ENCODE measurements at places on chromosomes 4 and X.

GRCh38 chr4:80909938-80910337 is 120.6 kb upstream of the BMP3 start:
- DNase-seq = no peak

DNA sequence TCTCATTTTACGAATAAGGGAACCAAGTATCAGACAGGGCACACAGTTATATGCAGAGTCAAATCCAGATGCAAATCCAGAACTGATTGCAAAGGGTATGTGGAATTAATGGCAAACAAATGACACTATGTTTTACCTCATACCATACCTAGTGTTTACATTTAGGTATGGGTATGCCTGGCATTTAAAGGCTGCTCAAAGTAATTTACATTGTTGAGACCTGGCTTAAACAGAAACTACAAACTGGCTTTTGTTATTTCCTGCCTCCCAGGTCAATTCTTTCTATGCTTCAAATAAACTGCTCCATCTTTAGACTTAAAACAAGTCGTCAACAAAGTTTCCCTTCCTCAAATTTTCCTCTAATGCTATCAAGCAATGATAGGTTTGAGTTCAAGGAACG is 33.7 kb downstream of the ANKRD17 start:
- DNase-seq = no peak

GRCh38 chr4:37486166-37486565 is 200.0 kb downstream of the RELL1 start:
- no peak for DNase-seq

DNA sequence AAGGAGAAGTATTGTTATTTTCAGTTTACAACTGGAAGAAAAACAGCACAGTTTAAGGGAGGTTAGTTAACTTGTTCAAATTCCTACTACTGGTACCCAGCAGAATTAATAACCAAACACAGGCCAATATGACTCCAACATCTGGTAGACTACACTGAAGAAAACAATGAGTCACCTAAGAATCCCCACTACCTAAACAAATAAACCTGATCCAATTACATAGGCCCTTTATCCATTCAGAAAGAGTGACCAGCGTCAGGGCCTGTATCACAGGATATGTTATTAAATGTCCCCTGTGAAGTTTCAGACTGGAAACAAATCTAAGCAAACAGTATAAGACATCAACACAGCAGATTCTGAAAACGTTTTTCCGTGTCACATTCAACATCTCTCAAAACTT is 492.5 kb upstream of the INTU start:
- DNase-seq = peak; percentile 3

DNA sequence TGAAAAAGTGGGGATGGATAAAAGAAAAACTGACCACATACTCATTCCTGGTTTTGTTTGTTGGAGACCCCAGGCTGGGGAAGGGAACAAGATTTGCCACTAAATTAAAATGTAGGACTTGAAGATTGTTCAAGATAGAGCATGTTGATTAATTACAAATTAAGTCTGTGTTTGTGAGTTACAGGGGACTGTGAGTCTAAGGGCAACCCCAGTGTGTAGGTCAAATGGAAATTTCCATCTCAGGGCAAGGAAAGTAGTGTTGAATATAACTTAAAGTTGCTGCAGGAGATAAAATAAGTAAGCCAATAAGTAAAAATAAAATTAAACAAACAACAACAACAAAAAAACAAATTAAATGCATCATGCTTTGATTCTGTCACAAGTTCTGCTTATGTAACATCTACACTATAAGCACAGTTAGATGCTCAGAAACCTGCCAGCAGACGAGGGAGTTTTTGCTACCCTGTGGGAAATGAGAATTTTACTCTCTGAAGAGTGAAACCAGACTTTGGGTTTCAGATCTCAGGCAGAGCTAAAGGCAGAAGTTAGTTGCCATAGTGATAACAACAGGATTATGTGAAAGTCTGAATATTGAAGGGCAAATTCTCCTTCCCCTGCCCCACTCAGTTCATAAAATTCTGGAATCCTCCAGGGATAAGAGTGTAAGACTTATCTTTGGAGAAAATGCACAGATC is 352.3 kb downstream of the GRXCR1 start:
- no peak for DNase-seq

GRCh38 chr4:139282721-139283075 is 2.7 kb upstream of the MGARP start:
- no peak for DNase-seq

GRCh38 chr4:119627267-119628255 is 1.0 kb downstream of the PDE5A start:
- DNase-seq = peak; percentile 72

DNA sequence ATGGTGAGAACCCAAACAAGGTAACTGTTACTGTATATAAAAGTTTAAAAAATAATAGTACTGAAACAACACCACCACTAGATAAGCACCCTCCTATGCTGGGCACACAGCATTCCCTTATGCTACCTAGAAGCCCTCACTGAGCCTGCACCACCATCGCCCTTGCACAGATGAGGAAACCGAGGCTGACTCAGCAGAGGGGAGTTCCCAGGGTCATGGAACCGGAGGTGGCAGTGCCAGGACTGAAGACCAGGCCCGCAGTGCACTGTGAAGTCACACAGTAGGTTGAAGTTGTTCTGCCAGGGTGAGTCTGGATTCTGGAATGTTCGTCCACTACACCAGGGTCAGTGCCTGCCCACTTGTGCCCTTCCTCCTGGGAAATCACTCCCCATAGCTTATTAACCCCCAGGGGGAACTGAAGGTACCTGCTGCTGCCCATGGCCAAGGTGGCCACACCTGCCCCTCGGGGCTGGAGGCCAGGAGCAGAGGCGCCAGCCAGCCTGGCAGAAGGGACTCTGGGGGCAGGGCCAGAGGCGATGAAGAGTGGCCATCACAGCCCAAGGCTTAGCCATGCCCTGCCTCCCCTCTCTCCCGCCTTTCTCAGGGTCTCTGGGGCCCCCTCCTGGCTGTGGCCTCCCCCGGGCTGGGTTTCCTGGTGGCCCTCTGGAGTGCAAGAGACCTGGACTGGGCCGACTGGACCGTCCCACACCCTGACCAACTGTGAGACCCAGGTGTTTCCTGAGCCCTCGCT is 15.1 kb upstream of the ABLIM2 start:
- DNase-seq = no peak

DNA sequence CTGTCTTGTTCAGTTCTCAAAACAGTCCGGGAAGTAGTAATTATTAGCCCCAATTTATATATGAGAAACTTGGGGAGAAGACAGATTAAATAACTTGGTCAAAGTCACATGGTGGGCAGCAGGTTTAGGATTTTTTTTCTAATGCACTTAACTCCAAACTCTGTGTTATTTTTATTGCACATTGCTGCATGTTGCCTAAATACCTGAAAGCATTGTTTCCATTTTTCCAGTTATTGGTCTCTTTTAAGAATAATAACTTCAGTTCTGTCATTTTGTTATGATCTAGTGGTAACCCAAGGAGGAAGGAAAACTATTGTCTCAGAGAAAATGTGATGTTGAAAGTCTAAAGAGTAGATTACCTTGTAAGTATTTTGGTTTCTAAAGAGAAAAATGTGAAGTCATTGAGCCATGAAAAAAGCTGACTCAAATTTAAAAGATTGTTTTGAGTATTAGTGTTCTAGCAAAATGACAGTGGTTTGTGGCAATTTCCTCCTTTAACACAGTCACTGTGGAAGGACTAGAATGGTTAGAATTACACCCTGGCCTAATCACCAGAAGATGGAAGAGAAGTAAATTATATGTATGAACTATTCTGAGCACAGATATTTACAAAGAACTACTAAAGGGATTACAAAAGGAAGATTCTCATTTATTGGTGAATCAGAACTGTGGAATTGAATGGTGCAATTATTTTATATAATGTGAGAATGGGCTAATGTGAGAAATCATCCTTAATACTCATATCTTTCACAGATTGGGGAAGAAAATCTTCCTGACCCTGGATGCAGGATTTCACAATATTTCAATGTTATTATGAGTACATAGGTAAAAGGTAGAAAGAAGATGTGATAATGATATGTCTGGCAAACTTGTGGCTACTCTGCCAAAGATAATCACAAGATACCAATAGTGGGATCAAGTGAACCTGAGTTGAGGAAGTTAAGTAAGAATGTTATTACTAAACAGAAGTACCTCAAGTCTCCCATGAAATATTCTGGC is 21.7 kb upstream of the CXCL8 start:
- no peak for DNase-seq

DNA sequence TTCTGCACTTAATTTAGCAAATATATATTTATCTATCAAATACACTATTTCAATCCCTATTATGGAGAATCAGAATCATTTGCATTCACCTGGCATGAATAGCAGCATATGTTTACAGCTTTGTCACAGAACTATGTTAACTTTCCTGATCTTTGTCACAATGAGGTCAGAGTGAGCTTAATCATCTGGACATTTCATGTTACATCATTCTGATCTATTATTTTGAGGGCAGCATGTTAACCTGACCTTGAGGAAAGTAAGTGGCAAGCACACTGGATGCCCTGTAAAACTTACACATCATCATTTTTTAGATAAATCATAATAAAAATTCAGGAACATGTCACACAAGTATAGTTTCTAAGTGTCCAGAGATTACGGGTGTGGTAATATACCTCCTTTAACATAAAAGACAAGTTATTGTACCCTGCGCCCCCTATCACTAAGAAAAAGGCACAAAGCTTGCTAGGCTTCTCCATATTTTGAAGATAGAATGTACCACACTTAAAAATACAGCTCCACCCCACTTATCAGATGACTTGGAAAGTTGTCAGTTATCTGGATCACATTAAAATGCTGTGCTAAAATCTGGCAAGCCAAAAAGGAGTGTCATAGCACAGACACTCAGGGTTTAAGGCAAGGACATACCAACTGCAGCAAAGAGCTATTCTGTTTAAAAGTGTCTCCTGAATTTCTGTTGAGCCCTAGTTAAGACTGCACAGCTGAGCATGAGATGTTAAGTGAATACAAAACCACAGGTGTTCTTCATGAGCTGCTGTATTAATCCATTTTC is 182.7 kb upstream of the FAT4 start:
- no peak for DNase-seq

GRCh38 chrX:10986616-10987015 is 124.5 kb upstream of the HCCS start:
- DNase-seq = no peak

GRCh38 chrX:40283981-40284380 is 186.2 kb upstream of the BCOR start:
- no peak for DNase-seq

DNA sequence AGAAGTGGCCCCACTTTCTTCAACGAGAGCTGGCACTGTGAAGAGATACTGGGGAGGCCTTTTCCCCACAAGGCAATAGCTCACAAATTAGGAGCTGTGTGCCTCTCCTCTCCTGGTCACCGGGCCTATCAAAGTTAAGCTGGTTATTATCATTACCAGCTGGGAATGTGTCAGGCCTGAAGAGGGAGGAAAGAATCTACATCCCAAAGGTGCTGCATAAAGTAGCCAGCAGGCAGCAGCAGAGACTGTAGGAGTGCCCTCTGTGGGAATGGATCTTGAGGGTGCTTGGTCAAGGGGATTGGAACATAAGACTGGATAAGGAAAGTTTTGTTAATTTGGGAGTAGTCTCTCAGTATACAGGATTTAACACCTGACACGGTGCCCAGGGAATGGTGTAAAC is 9.1 kb upstream of the TMPRSS11D start:
- no peak for DNase-seq

- DNase-seq = no peak
Measured at GRCh38 chrX:22365460-22365859, 92.7 kb downstream of the CBLL2 start.

DNA sequence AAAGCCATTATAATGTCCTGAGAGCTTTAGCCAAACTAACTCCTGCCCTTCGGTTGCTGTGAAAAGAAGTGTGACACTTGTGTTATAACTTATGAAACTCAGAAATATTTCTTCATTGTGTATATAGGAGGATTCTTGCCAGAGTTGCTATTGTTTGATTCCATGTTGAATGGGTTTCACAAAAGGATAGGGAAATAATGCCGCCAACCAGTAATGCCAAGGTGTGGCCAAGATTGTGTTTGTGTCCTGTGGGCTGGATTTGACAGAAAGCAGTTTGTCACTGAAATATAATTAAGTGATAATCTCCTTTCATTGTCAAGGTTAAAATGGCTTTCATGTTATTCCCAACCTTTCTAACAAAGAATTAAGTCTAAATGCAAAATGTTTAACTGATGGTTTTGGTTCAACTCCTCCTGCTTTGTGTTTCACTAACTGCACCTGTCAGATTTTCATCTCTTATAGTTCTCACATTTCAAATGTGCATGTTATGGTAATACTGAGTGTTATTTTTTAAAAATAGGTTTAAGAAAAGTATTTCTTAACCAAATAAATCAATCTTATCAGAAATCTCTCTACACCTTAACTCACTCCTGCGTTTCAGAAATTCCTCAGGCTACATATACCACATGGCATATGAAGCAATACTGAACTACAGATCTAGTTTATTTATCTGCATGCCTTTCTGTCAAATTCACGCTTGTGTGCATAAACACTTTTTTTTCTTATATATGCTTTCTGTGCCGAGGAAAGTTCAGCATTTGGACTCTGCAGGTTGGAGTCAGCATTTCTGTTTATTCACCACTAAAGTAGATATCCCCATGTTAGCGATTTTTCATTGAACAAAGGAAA is at the start of gene CLDN22:
Gene CLDN22 (minus strand): TSS at position 66 of the 849 bp plus-strand sequence. CDS start 58 bp downstream, at position 8.
- no peak for DNase-seq

DNA sequence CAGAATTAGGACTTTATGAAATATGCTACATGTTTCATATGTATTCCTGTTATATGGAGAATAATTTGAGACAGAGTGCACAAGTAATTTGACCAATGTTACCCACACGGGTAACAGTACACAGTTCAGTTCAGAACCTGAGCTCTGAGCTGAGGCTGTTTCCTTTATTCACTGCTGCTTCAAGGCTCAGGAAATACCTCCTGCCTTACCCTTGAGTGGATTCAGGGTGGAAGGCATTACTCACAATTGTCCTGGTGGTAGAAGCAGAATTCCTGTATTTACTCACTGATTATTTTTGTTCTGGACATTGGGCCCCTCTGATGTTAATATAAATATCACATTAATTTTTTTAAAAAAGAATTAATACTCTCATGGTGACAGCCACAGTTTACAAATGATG is 73.5 kb upstream of the CAMK2D start:
- no peak for DNase-seq

GRCh38 chr4:109166126-109166525 is 136.3 kb downstream of the COL25A1 start:
- no peak for DNase-seq

DNA sequence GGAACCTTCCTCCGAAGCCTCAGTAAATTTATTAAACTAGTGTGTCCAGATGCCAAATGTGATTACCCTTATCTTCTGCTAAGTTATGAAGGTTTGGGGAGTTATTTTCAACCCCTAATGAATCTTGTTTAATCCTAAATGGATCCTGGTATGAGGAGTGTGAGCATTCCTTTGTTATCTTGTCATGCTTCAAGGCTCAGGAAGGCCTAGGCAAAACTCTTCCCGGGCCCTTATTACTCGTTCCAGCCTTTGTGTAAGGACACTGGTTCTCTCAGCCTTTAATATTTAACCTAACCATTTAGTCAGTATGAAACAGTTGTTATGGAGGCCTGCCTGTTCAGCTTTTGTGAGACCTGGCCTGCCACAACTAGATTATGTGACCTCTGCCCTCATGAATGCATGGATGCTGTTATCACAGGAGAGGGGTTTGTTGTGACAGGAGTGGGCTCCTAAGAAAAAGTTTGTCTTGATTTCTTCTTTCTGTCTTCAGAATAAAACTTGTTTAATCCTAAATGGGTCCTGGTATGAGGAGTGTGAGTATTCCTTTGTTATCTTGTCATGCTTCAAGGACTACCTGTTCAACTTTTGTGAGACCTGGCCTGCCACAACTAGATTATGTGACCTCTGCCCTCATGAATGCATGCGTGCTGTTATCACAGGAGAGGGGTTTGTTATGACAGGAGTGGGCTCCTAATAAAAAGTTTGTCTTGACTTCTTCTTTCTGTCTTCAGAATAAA is 181.7 kb downstream of the SLC39A8 start:
- no peak for DNase-seq

All from NCI-H345 (cell line).